NCI-H2081 (cell line): ENCODE measurements at places on chromosomes 6 and 20.
A peak's percentile ranks its signal among the peaks of the same experiment; 100 is the strongest.

- no peak for DNase-seq
These were observed 66.6 kb downstream of the IPCEF1 start for GRCh38 chr6:154289818-154290508.

- no peak for DNase-seq
These were observed 11.4 kb downstream of the NPBWR2 start for GRCh38 chr20:64095927-64096326.

DNA sequence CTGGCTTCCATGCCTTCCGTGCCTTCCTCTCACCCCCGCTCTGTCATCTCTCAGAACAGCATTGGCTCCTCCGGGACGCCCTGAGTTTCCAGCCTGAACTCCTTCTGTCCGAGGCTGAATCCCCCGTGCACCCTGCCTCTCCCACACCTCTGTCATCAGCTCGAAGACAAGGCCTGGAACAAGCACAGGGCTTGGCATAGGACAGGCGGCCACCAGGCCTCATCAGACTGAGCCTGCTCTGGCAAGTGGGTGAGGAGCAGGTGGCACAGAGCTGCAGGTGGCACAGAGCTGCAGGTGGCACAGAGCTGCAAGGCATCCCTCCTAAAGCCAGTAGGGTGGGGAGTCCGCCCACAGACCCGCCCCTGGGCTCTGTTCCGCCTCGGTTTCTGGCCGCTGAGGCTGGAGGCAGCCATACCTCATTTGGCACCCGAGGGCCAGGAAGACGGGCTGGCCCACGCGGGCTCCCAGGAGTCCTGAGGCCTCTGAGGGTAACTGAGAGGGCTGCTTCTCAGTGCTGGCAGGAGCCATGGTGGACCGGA, 60.2 kb downstream of the EZR start:
- DNase-seq, result peak; percentile 71

DNA sequence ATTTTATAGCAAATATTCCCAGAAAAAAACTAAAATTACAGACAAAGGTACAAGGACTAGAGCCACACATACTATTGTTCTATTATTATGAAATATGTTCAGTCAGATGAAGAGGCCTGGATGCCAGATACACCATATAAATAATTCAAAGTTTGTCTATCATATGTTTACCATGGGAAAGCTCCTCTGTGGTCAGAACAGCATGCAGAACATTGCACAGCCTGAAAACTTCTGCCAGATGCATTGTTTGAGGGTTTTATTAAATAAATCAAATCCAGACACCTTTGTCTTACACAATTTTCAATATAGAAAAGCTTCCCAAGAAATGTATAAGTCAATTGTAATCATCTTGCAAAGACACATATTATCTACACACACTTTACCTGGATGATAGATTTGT, 35.0 kb upstream of the COL21A1 start:
- no peak for DNase-seq

DNA sequence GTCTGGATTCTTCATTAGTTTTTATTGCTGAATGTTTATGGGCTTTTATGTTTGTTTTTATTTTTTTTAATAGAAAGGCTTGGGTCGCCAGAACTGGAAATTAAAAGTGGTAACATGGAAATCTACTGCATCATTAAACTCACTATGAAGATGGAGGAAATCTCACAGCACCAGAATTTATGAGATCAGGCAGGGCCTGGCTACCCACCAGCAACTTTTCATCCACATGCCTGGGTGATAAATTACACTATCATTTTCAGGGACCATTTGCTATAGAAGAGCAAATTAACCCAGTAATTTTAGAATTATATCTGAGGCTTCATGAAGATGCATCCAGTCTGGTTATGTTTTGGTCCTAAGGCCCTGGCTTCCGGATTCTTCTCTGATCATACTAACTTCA, 57.8 kb upstream of the PLCB4 start:
- DNase-seq, result no peak

GRCh38 chr6:48809245-48809644, 653.8 kb downstream of the MMUT start:
- DNase-seq, result no peak

GRCh38 chr6:143026696-143027449, 33.8 kb upstream of the AIG1 start:
- no peak for DNase-seq

DNA sequence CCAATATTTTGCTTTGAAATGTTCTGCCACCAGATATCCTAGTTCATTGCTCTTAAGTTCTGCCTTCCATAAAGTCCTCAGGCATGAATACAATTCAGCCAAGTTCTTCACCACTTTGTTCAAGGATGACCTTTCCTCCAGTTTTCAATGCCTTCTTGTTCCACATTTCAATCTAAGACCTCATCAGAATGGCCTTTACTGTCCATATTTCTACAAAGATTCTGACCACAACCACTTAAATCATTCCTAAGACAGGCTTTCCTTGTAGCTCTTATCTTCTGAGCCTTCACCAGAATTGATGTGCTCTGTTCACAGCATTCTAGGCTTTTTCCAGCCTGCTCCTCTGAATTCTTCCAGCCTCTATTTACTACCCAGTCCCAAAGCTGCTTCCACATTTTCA, 319.0 kb downstream of the HACE1 start:
- DNase-seq, result no peak

GRCh38 chr20:63808964-63809674, 21.9 kb downstream of the ZBTB46 start:
- DNase-seq, result no peak

- no peak for DNase-seq
These were observed 52.1 kb downstream of the SOD2 start for GRCh38 chr6:159640722-159641482.

GRCh38 chr20:63963348-63963741, 6.4 kb downstream of the ZNF512B start:
- no peak for DNase-seq

DNA sequence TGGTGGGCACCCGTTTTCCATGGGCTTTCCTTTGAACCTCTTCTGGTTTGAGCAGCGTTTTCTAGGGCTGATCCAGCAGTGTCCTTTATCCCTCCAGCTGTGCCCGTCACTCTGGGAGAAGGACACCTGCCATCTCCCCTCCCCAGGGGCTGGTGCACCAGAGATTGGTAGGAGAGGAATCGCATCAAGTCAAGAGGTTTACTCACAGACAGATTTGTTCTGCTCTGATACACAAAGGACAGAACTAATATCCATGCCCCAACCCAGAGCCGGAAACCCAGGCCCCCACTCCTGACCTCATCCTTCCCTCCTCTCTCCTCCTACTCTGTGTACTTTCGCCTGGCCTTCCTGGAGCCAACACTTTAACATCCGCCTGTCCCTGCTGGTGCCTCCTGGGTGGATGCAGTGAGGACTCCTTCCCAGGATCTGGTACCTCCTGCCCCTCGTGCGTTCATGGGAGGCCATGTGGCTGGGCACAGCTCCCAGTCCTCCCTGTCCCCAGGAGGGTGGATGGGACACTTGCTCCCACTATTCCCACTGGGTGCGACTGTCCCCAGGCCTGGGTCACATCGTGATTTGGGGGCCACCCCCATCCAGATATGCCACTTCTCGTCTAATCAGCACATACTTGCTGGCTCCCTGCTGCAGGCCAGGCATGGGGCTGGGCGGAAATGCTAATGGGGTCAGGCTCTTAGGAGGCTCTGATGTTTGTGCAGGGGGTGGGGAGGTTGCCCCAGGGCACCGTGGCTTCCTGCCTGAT, 286.3 kb downstream of the CDH4 start:
- DNase-seq, result no peak

- no peak for DNase-seq
These were observed 44.3 kb downstream of the USP49 start for GRCh38 chr6:41850861-41851260.

- DNase-seq, result no peak
These were observed 40.7 kb downstream of the PYGB start for GRCh38 chr20:25288291-25289181.

DNA sequence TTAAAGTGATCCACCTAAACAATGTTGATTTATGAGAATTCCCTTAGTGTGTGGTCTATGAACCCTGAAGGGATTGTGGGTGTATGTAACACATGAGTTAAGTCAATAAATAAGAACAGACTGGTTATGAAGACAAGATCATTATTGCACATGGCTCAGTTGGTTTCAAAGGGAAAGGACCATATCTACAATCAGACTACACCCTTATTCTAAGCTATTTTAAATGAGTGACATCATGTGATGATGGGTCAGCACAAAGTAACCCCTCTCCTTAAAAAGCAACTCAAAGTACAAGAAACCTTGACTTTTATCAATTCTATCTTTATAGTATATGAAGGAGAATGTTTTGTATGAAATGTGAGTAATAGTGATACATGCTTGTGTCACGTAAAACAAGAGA, 15.3 kb upstream of the ZSCAN23 start:
- DNase-seq, result no peak

DNA sequence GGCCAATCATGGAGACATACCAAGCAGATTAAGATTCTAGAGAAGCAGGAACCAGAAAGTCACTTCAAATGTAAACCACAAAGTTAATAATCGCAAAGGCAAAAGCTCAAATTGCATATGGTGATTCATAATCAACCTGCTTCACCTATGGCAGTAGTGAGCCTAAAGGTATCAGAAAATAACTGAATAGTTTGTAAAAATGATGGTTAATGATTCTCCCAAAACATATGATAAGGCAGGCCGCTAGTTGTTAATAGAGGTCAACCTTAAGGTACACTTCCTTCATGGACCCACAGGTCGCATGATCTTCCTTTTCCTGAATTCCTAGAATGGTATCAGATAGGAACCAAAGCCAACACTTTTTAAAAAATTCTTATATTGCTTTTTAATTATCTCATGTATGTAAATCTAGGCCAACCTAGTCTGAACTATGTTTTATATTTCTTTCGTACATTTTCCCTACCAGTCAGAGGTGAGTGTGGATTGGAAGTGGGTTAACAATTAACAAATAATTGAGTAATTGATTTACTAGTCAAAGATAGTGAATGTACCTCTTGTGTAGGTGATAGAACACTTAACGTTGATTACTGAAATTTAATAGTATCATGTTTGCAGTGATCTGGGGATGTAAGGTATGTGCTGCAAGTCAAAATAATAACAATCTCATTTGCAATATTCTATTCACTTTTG, 16.4 kb downstream of the TAAR2 start:
- DNase-seq, result no peak

DNA sequence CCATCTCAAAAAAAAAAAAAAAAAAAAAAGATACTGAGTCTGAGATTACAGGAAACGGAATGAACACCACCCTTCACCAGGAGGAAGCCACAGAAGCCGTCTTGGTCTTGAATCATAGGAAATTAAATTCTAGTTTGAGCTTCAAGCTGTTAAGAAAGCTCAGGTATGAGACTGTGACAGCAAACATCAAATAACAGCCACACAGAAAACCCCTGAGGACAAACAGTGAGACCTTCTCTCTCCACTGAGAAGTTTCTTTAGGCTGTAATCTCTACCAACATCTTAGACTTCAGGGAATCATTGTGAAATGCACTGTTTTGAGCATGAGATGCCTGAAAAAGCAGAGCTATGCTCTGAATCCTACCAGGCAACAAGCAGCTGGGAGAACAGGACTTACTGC, 30.8 kb downstream of the PDE10A start:
- DNase-seq, result no peak

- DNase-seq, result no peak
These were observed 1310.1 kb downstream of the EPHA7 start for GRCh38 chr6:92109256-92109655.
